ENCODE measurements at places on chromosomes 12 and 14.

GRCh38 chr12:14256555-14257169, 108.8 kb upstream of the ATF7IP start:
- peak; percentile 81 for DNase-seq

GRCh38 chr12:103737881-103738280, 103.2 kb downstream of the NT5DC3 start:
- no peak for DNase-seq

DNA sequence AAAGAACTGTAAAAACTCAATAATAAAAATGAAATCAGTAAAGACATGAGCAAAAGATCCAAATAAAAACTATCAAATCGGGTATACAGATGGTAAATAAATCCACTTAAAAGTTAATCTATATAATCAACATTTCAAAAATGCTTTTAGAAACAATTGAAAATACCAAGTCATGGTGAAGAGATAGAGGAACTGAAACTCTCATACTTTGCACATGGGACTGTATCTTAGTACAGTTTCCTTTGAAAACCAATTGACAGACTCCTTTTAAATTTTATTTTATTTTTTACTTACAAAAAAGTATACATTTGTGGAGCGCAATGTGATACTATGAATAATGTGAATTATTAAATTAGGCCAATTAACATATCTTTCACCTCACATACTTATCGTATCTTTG, 98.6 kb upstream of the FAR2 start:
- no peak for DNase-seq

GRCh38 chr14:103280278-103280928, 53.6 kb upstream of the EIF5 start:
- no peak for DNase-seq

- DNase-seq, result no peak
These were observed 47.2 kb downstream of the LRP6 start for GRCh38 chr12:12219664-12220063.

- DNase-seq, result no peak
These were observed 9.1 kb downstream of the FBXW8 start for GRCh38 chr12:116919706-116920485.

DNA sequence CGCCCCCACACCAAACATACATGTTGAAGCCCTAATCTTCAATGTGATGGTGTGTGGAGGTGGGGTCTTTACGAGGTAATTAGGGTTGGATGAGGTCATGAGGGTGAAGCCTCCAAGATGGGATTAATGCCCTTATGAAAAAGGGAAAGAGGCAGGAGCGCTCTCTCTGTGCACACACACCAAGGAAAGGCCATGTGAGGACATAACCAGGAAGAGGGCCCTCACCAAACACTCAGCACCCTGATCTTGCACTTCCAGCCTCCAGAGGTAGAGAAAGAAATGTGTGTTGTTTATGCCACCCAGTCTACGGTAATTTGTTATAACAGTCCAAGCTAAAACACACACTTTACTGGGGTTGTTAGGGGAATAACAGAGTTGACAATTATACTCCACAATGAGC, 14.6 kb upstream of the PITPNM2 start:
- DNase-seq, result no peak

- DNase-seq, result no peak
These were observed 21.0 kb upstream of the SNX6 start for GRCh38 chr14:34650786-34651584.

DNA sequence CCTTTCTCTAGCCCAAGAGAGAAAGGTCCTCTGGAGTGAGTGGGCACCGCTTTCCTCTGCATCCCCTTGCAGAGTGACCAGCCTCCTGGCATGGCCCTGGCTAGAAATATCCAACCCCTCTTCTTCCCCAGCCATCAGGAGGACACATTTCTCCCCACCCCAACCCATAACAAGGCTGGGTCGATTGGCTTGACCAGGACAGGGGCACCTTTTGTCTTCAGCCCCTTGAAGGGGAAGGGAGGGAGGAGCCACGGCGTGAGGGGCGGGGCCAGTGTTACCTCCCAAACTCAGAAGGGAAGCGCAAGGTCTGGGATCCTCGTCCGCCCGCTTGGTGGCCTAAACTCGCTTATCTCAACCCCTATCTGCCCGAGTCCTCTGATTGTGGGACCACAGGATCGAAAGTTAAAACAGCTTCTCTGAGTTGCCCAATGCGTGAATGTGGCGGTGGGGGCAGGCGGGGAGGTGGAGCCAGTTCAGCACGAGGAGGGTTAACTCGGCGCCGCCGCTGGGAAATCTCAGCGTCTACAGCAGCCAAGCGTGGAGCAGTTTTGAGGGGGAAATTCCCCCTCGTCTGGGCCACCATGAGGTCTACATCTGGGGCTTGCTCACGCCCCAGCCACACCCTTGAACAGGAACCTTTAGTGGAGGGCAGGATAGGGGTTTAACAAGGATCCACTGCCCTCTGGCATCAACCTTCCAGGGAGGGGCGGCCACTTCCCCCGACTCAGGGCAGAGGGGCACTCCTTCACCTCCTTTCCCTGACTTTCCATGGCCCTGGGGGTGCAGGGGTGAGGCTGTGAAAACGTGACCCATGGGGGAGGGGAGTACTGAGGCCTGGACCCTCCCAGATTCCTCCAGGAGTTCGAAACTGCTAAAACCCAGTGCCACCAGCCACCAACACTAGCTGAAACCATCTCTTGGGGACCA, 795 bp downstream of the STAT6 start:
- DNase-seq, result peak; percentile 80

GRCh38 chr14:78950649-78951048, 780.5 kb downstream of the NRXN3 start:
- DNase-seq, result no peak

- DNase-seq, result no peak
These were observed 98.3 kb downstream of the SPTSSA start for GRCh38 chr14:34363733-34364134.

DNA sequence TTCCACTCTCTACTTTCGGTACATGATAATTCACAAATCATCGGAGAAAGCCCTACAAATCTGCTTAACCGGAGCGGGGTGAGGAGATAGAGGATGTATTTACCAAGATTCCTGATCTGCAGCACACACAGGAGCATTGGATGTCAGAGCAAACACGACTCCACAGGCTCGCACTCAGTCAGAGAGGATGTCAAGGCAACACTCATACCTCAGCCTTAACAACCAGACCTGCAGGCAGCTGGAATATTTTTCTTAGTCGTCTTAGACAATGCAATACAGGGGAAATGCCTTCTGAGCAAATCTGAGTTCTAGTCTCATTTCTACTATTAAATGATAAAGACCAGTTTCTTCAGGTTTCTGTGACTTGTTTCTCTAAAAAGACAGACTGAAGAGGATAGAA, 159.3 kb upstream of the CPNE8 start:
- DNase-seq, result no peak

- DNase-seq, result no peak
These were observed 23.1 kb downstream of the MGAT4C start for GRCh38 chr12:86233126-86233525.

DNA sequence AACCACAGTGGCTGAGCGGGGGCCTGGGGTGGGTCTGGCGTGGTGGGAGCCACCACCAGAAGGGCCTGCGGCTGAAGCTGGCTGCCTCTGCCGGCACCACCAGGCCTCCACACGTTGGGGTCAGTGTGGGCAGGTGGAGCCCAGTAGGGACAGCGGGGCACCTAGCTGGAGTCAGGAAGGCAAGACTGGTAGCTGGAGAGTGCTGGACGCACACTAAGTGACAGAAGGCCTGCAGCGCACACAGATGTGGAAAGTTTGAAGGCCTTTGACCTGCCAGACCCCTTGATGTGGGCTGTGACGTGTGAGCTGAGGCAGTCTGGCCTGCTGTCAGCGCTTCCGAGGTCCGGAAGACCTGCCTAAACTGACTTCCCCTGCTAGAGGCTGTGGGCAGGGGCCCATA, 26.3 kb downstream of the RIN3 start:
- peak; percentile 41 for DNase-seq

Measured in left ventricle myocardium inferior (tissue), 1 donor.